Subcutaneous preadipocyte (primary cell): ENCODE measurements at places on chromosomes 1 and 21. TPM values are rescaled to one million over a fixed set of nuclear protein-coding genes. Genes with fewer than 3 reads are reported as not detected.

The DFFA gene
- 32.0 and 47.1 TPM in 2 replicates for total RNA-seq

The AMY1A gene
- total RNA-seq, result not detected in 2 replicates

The OR2M3 gene
- not detected in 2 replicates for total RNA-seq

The OR2L13 gene
- total RNA-seq, result not detected in 2 replicates

The BARHL2 gene
- total RNA-seq, result not detected in 2 replicates

The ZFP69 gene
- 4.1 and 4.4 TPM in 2 replicates for total RNA-seq

The TGFBR3 gene
- 123 and 162 TPM in 2 replicates for total RNA-seq

The ELF3 gene
- 0.20 TPM in 1 of 2 replicates, not detected in the other for total RNA-seq
